ENCODE measurements at places on chromosomes 4 and X. TPM values are rescaled to one million over a fixed set of nuclear protein-coding genes. Genes with fewer than 3 reads are reported as not detected.

DNA sequence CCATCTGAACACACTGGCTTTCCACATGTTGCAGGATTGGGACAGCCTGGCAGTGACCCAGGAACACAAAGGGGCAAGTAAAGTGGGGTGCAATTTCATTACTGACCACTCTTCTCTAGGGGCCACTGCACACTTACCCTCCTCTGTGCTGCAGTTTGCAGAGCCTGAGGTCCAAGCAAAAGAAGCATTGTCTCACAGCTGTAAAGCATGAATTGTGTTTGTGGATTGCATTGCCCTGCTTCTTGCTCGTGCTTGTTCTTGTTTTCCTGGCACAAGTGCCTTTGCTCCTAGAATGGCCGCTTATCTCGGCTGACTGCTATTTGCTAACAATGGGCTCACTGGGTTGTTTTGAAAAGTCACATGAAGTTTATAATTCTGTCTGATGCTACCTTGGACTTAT lies 209.1 kb upstream of the JADE1 start:
- H3K36me3 ChIP-seq: no peaks in the 10 kb centered on the region
- H3K27me3 ChIP-seq: no peaks in the 10 kb centered on the region
- 0 out of 2 replicates have a peak, but pooled peaks cover 4% of the 10 kb centered on the region for H3K4me1 ChIP-seq
- DNase-seq: no peak
- H3K4me3 ChIP-seq: no peak overlapping the region

DNA sequence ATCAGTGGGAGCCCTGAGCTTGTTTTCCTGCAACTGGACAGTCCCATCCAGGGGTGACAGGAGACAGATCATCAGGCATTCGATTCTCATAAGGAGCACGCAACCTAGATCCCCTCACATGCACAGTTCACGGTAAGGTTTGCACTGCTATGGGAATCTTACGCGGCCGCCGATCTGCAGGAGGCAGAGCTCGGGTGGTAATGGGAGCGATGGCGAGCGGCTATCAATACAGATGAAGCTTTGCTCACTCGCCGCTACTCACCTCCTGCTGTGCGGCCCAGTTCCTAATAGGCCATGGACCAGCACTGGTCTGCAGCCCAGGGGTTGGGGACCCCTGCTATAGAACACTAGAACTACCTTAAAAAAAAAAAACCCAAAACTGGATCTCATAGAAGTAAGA lies 45.4 kb downstream of the ARSD start:
- H3K27ac ChIP-seq: no peak overlapping the region
- H3K4me1 ChIP-seq: no peaks in the 10 kb centered on the region
- no peak for DNase-seq
- H3K4me3 ChIP-seq: no peak overlapping the region
- no peaks in the 10 kb centered on the region for H3K27me3 ChIP-seq

DNA sequence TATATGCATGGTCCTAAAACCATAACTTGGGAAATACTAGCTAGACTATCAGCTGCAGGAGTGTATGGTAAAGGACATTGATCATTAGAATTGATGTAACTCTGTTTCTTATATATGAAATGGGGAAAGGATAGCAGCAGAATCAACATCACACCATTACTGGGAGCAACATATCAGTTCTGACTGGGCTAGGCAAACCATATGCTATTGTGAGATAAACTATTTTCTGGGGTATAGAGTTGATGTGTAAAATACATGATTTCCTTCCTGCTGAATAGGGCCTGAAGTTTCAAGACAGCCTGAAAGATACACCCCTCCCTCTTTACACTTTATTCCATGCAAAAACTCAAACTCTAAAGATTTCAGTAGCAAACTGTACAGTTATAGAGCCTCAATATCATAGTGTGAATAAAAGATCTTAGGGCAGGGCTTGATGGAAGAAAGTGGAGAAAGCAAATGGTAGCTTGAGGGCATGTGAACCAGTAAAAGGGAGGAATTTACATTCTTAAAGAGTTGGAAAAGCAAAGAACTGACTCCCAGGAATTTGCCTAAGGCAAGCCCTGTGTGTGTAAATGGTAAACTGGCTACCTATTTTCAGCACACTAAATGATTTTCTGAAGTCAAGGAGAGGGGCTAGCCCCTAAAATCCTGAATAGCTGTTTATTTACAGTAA lies 404.1 kb downstream of the MAPK10 start:
- no peaks in the 10 kb centered on the region for H3K4me1 ChIP-seq
- DNase-seq: no peak
- H3K4me3 ChIP-seq: no peak overlapping the region
- H3K27ac ChIP-seq: no peak overlapping the region
- no peaks in the 10 kb centered on the region for H3K27me3 ChIP-seq

DNA sequence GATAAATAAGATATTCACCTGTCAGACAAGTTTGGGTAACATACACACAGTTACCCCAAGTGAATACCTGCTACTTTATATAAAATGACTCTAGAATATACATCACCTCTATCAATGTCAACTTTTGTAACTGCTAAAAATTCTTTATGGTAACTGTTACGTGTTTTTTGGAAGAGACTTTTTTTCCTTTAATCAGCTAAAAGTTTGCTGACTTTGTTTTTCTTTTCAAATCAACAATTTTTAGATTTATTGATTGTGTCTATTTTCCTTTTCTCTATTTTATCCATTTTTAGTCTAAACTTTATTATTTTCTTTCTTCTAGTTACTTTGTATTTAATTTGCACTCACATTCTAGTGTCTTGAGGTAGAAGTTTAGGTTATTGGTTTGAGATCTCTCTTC lies 1106.6 kb upstream of the LCORL start:
- no peaks in the 10 kb centered on the region for H3K36me3 ChIP-seq
- no peak for DNase-seq
- no peaks in the 10 kb centered on the region for H3K4me1 ChIP-seq
- H3K4me3 ChIP-seq: no peak overlapping the region
- H3K27me3 ChIP-seq: no peaks in the 10 kb centered on the region
- no peak overlapping the region for H3K27ac ChIP-seq

DNA sequence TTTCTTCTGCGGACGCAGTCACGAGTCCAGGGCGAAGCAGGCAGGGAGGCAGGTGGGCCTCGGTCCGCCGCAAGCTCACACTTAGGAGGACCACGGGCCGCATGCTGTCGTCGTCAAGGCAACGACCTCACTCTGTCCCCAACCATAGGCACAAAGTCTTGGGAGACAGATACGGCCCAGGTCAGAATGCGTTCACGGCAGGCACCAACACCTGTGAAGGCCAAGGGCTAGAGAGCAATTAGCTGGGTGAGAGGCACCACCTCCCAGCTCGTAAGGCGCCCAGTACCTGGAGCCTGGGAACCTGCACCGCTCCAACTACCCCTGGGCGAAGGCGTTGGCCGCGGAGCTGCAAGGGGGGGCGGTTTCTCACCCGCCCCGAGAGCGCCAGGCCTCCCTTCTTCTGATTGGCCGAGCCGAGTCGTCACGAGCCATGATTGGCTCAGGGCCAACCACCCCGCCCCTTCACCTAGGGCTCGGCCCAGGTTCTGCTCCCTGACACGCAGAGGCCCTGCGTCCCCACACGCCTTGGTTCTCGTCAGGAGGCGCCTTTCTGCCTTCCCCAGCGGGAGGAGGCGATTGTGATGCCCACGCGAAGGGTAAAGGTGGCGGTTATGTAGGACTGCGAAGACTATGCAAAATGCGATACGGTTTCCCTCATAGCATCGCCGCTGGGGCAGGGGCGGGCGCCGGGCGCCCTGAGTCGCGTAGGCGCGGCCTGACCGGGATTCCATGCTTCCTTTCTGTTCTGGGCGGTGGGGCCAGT lies at the start of gene CDKL2:
CDKL2 (minus strand) TSS at position 355 of the 763 bp plus-strand sequence. CDS start 4,540 bp downstream, outside the sequence.
- H3K4me3 ChIP-seq: no peak within 1 kb of the TSS
- H3K36me3 ChIP-seq: no peaks in the 10 kb centered on the region
- H3K27me3 ChIP-seq: no peaks in the 10 kb centered on the region
- H3K4me1 ChIP-seq: no peaks in the 10 kb centered on the region
- no peak for DNase-seq

DNA sequence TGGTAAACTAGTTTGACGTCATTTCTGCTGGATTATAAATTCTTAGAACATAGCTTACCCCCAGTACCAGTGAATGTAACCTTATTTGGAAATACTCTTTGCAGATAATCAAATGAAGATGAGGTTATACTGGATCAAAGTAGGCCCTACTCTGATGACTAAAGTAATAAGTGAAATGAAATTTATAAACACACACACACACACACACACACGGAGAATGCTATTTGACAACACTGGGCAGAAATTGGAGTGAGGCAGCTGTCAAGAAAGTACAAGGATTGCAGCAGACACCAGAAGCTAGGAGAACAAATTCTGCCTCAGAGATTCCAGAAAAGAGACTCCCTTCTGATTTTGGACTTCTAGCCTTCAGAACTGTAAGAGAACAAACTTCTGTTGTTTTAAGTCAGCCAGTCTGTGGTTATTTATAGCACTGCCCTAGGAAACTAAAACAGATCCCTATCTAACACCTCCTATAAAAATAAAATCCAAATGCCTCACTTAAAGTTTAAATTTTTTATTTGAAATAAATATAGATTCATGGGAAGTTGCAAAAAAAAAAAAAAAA lies 448.6 kb downstream of the PCDH18 start:
- no peaks in the 10 kb centered on the region for H3K27me3 ChIP-seq
- DNase-seq: no peak
- no peak overlapping the region for H3K27ac ChIP-seq
- H3K4me3 ChIP-seq: no peak overlapping the region
- H3K36me3 ChIP-seq: no peaks in the 10 kb centered on the region

GRCh38 chrX:79182616-79183015 lies 38.1 kb downstream of the GPR174 start:
- no peaks in the 10 kb centered on the region for H3K27me3 ChIP-seq
- no peak overlapping the region for H3K4me3 ChIP-seq
- H3K4me1 ChIP-seq: no peaks in the 10 kb centered on the region
- H3K36me3 ChIP-seq: no peaks in the 10 kb centered on the region
- no peak overlapping the region for H3K27ac ChIP-seq

- H3K4me1 ChIP-seq: no peaks in the 10 kb centered on the region
- H3K27ac ChIP-seq: no peak overlapping the region
- DNase-seq: no peak
Measured at GRCh38 chrX:8253096-8253495, 82.0 kb upstream of the VCX2 start.

GRCh38 chrX:1511829-1512228 lies 25.2 kb downstream of the P2RY8 start:
- H3K4me3 ChIP-seq: no peak overlapping the region
- no peak overlapping the region for H3K27ac ChIP-seq
- H3K4me1 ChIP-seq: no peaks in the 10 kb centered on the region
- no peaks in the 10 kb centered on the region for H3K27me3 ChIP-seq
- no peaks in the 10 kb centered on the region for H3K36me3 ChIP-seq

SSX2B gene
- total RNA-seq: not detected

TMEM150C gene
- total RNA-seq: 0.66 TPM

FGFBP2 gene
- not detected for total RNA-seq

PFKFB1 gene
- total RNA-seq: not detected

SSX4B gene
- total RNA-seq: not detected

RAB40A gene
- total RNA-seq: not detected

CXorf49 gene
- not detected for total RNA-seq
